CD4-positive, alpha-beta T cell treated with Interleukin-17A for 4 hours (primary cell): ENCODE measurements at places on chromosomes 5 and 9.

GRCh38 chr5:56088431-56088949 is 93.7 kb upstream of the IL6ST start:
- no peak for DNase-seq

- DNase-seq, result peak; percentile 47
Measured at GRCh38 chr9:94656200-94656599, 16.9 kb upstream of the FBP1 start.

- peak; percentile 80 for DNase-seq
Measured at GRCh38 chr9:32571969-32572899, 725 bp downstream of the NDUFB6 start.

GRCh38 chr5:78286290-78286689 is 8.2 kb downstream of the AP3B1 start:
- no peak for DNase-seq

DNA sequence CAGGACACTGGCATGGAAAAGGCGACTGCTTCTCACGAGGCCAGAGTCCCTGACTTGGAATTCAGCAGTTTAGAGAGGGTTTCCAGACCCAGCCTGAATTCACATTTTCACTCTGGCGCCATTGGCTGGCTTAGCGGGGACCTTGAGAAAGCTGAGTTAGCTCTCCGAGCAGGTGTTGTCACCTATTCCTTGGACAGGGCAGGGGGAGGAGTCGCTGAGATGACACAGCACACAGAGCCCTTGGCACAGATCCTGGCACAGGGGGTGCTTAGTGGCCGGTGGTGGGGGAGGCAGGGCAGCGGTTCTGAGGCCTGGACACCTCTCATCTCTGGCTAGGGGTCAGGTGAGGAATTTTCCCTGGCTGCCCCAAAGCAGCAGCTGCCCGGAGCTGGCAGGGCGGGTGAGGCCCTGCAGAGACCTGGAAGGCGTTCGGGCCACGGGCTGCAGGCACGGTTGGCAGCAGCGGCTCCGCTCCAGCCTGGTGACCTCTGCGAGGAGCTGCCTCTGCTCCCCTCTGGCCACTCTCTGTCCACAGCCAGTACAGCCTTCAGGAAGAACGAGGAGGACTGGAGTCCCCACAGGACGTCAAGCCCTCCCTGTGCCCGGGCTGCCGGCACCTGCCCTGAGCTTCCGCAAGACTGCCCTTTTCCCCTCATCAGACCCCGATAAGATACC is 72.4 kb upstream of the RAPGEF1 start:
- no peak for DNase-seq

- no peak for DNase-seq
Measured at GRCh38 chr9:104556830-104557634, 11.9 kb upstream of the OR13C8 start.

- DNase-seq, result no peak
Measured at GRCh38 chr9:77989909-77990308, 41.7 kb downstream of the GNAQ start.

GRCh38 chr9:86413971-86414880 is 60.0 kb upstream of the TUT7 start:
- DNase-seq, result no peak

GRCh38 chr5:14054965-14055963 is 87.9 kb upstream of the TRIO start:
- no peak for DNase-seq

DNA sequence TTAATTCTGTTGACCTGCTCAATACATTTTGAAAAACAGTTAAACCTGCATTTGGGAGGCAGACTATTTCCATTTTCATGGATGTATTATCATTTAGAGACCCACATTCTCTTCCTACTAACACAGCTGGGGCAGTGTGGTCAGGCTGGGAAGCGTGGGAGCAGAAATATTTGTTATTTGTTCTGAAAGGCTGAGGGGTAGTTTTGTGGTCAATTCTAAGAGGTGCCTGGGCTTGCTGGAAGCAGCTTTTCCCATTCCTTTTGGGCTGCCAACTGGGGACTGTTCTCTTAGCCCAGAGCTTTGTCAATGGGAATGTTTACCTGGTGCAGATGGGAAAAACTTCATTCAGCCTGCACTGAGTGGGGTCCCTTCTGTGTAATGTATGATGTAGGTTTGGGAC is 171.4 kb upstream of the DAP start:
- DNase-seq, result no peak

DNA sequence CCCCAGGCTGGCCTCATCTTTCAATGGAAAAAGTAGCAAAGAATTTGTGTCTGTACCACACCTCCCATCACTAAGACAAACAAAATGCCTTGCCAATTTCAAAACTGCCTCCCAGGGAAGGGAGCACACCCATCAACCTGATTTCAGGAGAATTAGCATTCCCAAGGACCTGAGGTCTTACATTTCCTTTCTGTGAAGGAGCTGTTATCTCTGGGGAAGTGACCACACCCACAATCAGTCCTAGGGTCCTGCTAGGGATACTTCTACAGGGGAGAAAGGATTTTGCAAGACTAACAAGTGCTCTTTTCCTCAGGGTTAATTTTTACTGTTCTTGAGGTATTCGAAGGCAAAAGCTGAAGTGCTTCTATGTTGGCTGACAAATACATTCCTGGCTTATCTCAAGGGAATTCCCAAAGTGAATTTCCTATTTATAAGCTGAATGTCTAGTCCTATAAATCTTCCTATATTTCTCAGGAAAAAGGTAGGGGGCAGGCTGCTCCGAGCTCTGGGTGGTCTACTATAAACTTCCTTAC is 97.4 kb upstream of the ITGA1 start:
- DNase-seq, result no peak

- no peak for DNase-seq
Measured at GRCh38 chr9:38046661-38047300, 22.2 kb downstream of the SHB start.

- DNase-seq, result no peak
Measured at GRCh38 chr5:58794875-58795274, 212.0 kb downstream of the RAB3C start.

- DNase-seq, result no peak
Measured at GRCh38 chr5:128491291-128491690, 46.8 kb downstream of the FBN2 start.

DNA sequence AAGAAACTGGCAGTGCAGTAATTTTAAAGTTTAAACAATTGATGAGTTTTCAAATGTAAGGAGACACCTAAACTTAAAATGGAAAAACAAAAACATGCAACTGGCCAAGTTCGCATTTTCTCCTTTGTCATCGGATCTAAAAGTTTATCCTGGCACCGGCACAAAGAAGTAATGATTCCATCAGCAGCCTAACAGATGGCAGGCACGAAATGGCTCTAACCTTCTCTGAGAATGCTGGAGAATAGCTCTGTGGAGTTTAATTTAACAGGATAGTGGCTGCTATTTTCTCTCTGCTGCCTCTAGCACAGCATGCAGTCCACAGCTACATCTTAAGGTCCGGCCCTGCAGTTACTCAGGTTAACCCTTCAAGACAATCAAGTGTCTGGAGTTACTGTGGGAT is 82.2 kb downstream of the PRELID2 start:
- no peak for DNase-seq

GRCh38 chr5:43627028-43627427 is 24.0 kb downstream of the NNT start:
- peak; percentile 11 for DNase-seq

- no peak for DNase-seq
Measured at GRCh38 chr5:25056836-25057235, 412.1 kb upstream of the CDH10 start.

DNA sequence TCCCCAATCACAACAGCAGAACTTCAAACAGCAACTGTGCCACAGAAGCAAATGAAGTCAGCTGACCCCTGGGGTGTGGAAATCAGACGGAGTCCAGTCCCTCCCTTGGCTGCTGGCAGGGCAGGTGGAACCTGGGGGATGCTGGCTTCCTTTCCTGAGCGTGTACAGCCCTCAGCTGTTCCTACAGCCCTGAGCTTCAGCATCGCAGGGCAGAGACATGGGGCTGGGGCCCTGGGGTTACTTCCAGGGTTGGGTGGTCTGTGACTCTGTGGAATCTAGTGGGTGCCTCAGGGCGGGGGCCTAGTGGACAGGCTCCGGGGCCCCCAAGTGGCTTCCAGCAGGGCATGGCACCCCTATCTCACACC is 7.3 kb upstream of the RXRA start:
- no peak for DNase-seq

GRCh38 chr9:125758986-125759763 is 12.0 kb downstream of the PBX3 start:
- no peak for DNase-seq

- DNase-seq, result no peak
Measured at GRCh38 chr5:132859889-132860437, 6.3 kb downstream of the GDF9 start.

DNA sequence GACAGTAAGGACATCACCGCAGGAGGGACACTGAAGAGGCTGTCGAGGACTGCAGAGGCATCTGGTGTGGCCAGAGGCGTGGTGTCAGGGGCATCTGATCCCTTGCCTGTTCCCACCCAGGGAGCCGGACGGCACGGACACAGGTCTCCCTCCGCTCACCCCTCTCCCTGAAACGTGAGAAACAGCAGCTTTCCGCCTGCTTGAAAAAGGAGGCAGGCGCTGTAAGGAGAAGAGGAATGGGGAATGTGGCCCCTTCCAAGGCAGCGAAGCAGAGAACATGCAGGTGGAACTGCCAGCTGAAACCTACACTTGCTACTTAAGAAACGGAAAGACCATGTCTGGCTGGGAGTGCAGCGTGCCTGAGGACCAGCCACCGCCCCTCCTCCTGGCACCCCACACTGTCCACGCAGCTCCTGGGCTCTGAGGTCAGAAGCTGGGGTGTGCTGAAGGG is 176.2 kb downstream of the GAPVD1 start:
- DNase-seq, result no peak

GRCh38 chr5:84706678-84707641 is 322.3 kb upstream of the EDIL3 start:
- no peak for DNase-seq

DNA sequence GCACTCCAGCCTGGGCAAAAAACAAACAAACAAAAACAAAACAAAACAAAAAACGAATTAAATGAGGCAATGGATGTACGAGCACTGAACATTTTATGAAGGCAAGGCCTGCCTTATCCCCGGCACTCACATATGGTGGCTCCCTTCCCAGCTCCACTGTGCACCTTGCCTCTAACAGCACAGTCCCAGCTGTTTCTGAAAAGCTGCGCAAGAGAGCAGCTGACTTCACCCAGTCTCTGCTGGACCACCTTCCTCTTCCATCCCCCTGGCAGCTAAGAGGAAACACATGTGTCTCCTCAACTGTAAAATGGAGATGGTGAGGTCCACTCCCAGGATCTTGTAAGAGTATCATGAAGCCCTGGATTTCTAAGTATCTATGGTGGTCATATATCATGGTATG is 100.7 kb downstream of the KLF4 start:
- DNase-seq, result no peak

DNA sequence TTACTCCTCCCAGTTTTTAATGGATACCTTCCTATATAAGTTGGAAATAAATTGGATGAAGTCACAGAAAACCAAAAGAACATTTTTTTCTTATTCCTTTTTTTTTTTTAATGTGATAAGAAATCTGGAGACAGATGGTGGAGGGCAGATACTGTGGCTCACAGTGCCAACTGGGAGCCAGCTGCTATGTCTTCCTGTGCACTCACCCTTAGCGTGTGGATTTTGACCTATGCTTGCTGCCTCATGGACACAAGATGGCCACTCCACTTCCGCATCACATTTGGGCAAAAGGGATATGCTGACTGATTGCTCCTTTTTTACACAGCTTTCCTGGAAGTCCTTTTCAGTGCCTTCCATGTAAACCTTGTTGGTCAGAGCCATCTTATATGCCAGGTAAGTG is 342.6 kb downstream of the MAN2A1 start:
- no peak for DNase-seq

- no peak for DNase-seq
Measured at GRCh38 chr5:102545175-102545574, 46.4 kb upstream of the SLCO6A1 start.

GRCh38 chr9:137198051-137198901 is 2.3 kb downstream of the TPRN start:
- no peak for DNase-seq

GRCh38 chr5:115246361-115246991 is 16.2 kb downstream of the PGGT1B start:
- no peak for DNase-seq

- peak; percentile 75 for DNase-seq
Measured at GRCh38 chr9:92986176-92987119, 39.1 kb downstream of the FGD3 start.

DNA sequence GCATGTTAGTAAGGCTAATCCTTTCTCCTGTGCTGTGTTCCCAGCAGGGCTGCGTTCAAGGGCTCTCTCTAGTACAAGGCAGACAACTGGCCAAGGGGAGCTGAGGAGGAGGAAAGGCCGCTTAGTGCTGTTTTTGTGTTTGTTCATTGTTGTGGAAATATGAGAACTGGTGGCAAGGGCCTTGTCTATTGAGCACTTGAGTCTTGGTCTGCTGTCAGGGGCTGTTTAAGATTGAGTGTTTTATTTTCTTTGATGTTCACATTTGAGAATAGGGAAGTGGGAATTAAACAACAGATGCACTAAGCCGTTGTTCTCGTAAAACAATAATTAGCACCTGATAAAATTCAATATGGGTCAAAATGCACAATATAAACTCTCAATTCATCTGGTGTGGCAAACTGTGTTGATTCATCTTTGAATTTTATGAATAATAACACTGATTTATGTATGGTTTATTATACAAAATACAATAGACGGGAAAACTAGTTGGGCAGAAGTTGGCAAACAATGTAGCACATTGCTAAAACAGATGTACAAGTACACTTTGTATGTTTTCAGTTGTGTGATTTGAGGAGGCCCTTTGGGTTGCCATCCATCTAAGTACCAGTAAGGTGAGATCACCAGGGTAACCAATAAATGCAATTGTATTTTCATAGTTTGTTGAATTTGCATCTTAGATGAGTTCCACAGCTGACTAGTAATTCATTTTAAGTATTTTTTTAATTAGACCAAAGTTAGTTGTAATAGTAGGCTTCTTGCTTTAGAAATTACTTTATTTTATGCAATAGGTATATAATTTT is 97.6 kb upstream of the GRHPR start:
- DNase-seq, result no peak

DNA sequence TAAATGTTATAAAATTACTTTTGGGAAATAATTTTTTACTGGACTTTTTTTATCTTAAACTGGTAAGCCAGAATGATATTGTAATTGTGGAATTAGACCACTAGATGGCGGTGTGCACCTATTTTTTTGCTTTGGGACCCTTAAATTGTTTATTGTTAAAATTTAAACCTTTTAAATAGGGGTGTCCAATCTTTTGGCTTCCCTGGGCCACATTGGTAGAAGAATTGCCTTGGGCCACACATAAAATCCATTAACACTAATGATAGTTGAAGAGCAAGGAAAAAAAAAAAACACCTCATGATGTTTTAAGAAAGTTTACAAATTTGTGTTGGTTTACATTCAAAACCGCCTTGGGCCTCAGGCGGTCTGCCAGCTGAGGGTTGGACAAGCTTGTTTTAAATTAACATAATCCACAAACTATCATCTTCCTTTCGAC is 28.4 kb upstream of the GADD45G start:
- peak; percentile 42 for DNase-seq
